ENCODE measurements at places on chromosomes 4 and X. TPM values are rescaled to one million over a fixed set of nuclear protein-coding genes. Genes with fewer than 3 reads are reported as not detected.

GRCh38 chr4:47798165-47798564 is 39.7 kb downstream of the CORIN start:
- no peak for ATAC-seq

DNA sequence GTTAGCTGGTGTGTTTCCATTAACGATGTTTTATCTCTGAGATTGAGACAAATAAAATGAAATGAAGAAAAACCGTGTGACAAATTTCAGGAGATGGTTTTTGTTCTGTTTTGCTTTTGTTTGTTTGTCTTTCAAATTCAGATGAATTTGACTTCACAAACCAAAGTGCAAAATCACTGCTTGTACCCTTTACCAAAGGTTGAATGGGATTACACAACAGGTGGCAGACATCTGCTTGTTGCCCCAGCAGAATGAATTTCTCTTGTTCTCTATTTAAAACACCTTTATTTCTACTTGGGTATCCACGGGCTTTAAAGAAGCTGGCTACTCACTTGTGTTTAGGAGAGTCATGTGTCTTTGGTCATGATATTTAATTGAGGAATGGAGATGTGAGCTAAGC is 239.7 kb upstream of the CLNK start:
- ATAC-seq: no peak

- ATAC-seq: no peak
Observed at GRCh38 chrX:87338510-87338909, 179.1 kb upstream of the KLHL4 start.

DNA sequence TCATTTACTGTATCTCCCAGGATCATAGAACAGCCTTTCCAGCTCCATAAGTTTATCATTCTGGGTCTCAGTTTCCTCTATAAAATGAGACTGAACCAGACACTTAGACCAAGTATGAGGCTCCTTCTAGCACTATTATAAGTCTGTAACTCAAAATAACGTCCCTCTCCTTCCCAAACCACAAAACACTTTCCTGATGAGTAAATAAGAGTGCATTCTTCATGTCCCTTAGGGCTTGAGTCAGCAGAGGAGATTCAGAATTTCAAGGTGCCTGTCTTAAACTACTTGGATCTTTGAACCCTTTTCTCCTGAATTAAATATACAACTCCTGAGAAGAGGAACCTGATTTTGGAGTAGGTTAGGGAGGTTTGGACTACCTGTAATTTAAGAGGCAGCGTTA is 62.6 kb downstream of the GLRA2 start:
- ATAC-seq: no peak

DNA sequence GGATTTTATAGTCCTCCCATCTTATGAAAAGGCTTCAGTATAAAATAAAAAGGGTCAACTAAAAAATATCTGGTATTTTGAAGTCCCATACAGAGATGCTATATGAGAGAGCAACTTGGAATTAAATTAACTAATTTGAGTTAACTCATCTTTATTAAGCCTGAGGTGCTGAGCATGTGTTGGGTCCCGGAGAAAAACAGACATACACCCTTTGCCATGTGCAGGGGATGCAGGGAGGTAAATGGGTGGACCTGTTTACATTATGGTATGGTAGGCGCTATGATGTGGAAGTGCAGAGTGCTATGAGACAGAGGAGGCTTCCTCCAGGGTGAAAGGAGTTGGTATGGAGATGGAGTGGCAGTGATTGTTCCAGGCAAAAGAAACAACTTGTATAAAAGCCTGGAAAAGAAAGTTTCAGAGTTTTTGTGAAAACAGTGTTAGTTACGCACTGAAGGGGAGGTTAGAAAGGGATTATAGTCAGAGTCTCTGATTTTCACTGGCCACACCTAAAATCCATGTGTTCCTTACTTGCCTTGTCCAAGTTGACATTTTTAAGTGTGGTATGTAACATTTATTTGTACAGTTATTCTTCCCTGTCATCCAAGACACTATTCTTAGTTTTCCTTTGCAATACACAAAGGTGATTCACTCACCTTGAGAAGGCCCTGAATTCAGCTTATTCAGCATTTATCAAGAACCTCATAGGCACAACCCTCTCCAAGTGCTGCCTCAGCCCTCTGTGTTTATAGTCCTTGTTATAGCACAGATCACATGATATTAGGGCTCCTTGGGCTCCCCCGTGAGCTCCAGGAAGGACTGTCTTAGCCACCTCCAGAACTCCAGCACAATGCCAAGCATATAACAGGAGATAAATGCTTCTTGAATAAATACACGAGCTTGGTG is 152.0 kb downstream of the RASL11B start:
- ATAC-seq: no peak

DNA sequence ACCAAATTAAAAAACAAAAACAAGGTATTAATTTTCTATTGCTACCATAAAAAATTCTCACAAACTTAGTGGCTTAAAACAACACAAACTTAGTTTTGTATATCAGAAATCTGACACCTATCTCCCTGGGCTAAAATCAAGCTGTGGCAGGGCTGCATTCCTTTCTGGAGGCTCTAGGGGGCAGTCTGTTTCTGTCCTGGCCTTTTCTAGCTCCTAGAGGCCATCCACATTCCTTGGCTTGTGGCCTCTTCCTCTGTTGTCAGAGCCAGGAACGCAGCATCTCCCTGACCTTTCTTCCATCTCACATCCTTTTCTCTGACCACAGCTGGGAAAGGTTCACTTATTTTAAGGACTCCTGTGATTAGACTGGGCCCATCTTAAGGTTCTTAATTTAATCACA is 38.9 kb upstream of the TLR2 start:
- no peak for ATAC-seq

GRCh38 chr4:158572608-158573007 is 50.9 kb downstream of the RXFP1 start:
- no peak for ATAC-seq

DNA sequence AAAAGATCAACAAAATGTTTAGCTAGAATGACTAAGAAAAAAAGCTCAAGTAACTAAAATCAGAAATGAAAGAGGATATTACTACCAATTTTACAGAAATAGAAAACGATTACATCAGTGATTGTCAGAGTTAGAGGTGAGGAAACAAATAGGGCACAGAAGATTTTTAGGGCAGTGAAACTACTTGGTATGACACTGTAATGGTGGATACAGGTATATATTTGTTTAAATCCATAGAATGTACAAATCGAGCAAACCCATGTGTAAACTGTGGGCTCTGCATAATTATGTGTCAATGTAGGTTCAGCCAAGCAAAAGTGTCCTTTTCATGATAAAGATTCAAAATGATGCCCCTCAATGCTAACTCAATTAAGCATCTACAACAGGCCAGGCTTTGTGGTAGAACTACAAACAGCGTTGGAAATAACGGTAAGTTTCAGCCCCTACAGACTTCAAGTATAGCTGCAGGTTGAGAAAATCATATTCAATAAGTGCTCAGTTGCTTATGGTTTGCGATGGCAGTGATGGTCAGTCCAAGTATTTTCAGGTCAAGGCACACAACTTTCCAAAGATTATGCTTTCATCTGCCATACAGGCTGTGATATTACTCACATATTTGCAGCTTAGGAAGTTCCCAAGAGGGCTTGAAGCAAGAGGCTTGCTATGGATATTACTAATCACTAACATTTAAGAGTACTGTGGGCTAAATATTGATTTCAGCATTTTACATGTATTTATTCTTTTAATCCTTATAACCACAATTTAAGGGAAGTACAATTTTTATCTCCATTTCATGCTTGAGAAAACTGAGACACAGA is 158.6 kb downstream of the TET2 start:
- peak; percentile 47 for ATAC-seq

DNA sequence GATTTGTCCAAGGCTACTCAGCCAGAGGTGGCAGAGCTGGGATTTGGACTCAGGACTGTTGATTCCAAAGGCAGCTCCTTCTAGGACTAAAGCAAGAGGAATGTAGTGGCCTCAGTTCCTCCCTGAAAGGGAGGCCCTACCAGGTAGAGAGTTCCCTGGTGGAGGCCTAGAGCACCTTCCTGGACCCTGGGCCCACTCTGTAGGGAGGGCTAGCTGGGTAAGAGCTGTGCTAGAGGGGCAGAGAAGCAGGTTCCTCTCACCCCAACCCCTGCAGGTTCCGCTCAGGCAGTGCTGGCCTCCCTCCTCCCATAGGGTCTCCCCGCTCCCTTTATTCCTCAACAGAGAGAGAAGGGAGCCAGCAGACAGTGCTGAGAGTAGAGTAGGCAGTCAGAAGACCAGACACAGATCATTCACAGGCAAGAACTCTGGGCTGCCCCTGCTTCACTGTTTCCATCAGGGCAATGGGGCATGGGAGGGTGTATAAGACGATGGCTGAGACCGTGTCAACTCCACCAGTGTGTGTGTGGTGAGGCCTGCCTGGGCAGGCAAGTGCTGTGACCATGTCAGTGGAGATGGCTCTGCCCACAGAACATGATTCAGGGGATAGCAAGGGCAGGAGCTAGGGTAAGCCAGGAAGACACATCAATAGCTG is 12.4 kb upstream of the PJA1 start:
- no peak for ATAC-seq

DNA sequence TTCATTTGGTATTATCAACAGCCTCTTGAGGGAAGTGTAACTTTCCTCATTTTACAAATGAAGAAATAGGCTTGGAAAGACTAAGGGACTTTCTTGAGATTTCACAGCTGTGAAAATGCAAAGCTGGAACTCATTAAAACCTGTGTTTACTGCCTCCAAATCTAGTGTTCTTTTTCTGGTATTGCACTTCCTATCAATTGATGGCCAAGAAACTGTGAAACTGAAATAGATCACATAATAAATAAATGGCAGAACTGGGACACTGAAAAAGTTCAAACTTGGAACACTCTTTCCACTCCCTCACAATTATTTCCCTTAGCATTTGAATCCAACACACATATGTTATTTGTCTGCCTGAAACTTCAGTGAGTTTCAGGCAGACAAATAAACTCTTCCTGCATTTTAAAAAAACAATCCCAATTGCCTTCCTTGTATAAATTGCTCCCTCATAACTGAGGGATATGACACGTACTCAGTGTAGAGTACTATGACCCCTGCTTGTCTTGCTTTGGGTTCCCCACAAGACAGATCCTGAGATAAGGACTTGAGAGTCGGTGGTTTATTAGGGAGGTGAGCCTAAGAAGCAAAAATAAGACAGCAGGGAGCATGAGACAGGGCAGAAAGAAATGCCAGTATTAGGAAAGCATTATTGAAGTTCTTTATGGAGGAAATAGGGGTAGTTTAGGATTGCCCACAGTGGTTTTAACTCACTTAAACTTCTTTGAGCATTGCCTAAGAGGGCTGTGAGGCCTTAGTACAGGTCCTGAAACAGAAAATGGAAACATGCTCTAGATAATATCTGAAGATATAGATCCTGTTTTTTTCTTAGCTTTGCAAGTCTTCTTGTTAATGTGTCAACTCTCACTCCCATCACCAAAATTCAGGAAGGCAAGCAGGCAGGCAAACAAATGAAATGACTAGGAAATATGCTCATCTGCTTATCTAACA is 33.9 kb downstream of the RTL3 start:
- ATAC-seq: no peak

- ATAC-seq: no peak
Observed at GRCh38 chr4:36944232-36944631, 300.3 kb upstream of the NWD2 start.

Gene FREM3
- not detected for total RNA-seq

Gene MAGEA4
- not detected for total RNA-seq

Gene NPNT
- not detected for total RNA-seq

Gene TMEM31
- total RNA-seq: not detected

All from activated T-helper 17 cell treated with anti-CD3 and anti-CD28 coated beads, Interleukin-2, amount 50 U/mL, for 72 hours (primary cell).